ENCODE measurements at places on chromosomes 4 and X.

DNA sequence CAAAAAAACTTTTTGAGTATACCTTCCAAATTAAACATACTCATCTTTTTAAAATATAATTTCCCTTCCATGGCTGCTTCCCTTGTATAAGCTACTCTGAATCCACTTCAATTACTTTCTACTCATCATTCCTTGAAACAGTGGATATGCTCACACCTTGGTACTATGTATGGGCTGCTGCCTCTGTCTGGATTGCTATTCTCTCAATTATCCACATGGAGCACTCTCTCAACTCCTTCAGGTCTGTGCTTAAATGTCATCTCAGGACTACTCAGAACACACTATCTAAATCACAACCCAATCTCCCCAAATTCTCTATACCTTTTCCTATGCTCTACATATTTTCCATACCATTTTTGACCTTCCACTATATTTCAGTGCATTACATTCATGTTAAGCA is 898.9 kb upstream of the EPHA5 start:
- no peak for DNase-seq

DNA sequence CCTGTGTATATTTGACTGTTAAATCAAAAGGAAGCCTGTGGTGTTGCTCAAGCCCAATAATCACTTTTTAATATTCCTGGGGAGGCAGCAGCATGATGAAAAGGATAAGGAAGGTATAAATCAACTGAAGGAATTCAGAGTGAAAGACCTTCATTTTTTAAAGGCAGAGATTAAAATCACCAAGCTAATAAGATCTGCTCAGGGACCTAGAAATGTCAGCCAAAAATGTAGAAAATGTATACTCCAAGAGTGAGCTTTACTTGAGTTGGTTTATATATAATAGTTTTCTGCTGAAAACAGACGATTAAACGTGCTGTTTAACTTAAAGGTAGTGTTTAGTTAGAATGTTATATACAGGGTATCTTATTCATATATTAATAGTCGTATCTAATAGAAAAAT is 549.3 kb downstream of the IQCM start:
- DNase-seq: no peak

- DNase-seq: no peak
Observed at GRCh38 chrX:136473663-136474062, 14.1 kb upstream of the BRS3 start.

DNA sequence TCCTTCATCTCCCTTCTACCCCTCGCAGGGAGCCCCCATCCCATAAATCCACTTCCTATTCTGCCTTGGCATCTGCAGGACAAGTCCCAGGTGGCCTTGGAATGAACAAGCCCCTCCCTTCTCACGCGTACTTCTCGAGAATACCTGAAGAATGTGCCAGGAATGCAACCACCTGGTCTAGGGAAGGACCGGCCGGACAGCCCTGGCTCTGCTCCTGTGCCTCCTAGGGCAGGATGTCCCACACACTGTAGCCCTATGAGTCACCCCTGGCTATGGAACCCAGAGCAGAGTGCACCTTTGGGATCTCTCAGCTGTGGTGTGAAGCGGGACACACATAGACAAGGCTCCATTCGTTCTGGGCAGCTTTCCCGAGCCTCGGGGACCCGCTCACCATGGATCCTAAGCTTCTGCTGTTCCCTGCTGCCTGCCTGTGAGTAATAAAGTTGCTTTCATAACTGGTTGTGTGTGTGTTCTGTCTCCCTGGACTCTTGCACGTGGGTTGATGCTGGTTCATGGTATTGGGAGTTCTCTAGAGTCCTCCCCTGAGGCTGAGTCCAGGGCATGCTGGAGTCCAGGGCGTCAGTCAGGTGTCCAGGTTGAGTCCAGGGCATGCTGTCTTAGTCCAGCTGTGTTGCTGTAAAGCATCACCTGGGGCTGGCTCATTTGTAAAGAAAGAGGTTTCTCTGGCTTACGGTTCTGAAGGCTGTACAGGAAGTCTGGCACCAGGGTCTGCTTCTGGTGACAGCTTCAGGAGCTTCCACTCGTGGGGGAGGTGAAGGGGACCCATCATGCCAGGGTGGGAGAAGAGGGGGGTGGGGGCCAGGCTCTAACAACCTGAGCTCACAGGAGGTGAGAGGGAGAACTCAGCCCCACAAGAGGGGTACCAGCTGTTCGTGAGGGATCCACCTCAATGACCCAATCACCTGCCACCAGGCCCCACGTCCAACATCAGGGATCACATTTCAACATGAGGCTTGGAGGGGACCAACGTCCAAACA is 7.4 kb upstream of the PDE6B start:
- no peak for DNase-seq

DNA sequence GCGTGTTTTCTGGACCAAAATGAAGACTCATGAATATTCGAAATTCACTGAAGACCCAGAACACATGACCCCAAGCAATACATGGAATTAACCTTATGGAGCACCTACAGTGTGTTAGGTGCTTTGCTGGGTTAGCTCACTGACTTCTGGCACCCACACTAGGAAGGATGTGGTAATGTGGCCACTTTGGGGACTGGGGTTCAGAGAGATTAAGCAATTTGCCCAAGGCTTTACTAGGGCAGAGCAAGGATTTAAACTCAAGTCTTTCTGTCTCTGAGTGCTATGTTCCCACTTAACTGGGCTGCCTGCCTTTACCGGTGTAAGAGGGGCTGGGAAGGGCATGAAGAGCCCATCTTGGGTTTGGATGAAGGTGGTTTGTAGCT is 162.0 kb upstream of the ATP6AP2 start:
- DNase-seq: no peak

GRCh38 chrX:34900691-34901090 is 41.9 kb upstream of the FAM47B start:
- DNase-seq: no peak

DNA sequence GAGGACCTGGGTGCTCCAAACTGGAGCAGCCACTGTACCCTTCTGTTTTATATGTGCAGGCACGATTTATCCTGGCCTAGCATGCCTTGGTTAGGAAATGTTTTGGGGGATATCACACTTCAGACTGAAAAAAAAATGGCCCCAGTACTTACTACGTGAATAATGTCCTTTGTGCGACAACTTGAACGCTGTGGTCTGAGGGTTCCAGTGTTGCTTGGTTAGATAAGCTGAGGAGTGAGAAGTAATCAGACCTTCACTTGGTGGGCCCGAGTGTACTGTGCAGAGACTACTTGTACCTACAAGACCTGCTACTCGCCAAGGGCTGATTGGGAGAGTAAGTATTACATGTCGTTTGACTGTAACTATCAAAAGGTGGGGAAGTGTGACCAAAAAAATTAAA is 678 bp downstream of the DNAAF6 start:
- no peak for DNase-seq
